Activated CD4-positive, alpha-beta memory T cell treated with anti-CD3 and anti-CD28 coated beads for 36 hours (primary cell): ENCODE measurements at places on chromosomes 6 and 20.

- DNase-seq, result no peak
Measured at GRCh38 chr6:45895569-45895968, 120.1 kb downstream of the CLIC5 start.

GRCh38 chr6:311679-312220 lies 19.5 kb downstream of the DUSP22 start:
- no peak for DNase-seq

- no peak for DNase-seq
Measured at GRCh38 chr6:159582736-159583135, 110.3 kb downstream of the SOD2 start.

GRCh38 chr20:34820805-34821578 lies 4.5 kb downstream of the NCOA6 start:
- DNase-seq, result no peak

DNA sequence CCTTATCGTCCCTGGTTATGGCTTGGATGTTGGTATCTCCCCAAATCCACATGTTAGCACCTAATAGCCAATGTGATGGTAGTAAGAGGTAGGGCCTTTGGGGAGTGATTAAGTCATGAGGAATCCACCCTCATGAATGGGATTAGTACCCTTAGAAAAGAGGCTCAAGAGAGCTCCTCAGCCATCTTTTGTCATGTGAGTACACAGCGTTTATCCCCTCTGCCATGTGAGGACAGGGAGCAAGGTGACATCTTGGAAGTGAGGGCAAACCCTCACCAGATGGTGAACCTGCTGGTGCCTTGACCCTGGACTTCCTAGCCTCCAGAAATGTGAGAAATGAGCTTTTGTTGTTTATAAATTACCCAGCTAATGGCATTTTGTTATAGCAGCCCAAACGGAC lies 16.1 kb upstream of the SIRPB2 start:
- DNase-seq, result no peak

DNA sequence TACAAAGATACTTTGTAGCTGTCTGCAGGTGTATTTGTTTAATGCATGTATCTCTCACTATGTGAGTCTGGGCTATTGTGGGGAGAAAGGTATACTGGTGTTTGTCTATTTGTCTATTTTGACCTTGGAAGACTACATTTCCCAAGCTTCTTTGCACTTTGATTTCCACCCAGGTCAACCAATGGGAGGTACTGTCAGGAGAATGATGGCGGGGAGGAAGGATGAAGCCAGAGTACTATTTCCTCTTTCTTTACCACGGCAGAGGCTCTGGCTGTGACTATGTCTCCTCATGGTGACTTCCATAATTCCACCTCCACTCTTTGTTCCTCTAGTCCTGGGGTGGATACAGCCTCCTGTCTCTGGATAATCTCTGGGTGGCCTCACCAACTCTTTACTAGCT lies 23.1 kb downstream of the LBP start:
- no peak for DNase-seq

DNA sequence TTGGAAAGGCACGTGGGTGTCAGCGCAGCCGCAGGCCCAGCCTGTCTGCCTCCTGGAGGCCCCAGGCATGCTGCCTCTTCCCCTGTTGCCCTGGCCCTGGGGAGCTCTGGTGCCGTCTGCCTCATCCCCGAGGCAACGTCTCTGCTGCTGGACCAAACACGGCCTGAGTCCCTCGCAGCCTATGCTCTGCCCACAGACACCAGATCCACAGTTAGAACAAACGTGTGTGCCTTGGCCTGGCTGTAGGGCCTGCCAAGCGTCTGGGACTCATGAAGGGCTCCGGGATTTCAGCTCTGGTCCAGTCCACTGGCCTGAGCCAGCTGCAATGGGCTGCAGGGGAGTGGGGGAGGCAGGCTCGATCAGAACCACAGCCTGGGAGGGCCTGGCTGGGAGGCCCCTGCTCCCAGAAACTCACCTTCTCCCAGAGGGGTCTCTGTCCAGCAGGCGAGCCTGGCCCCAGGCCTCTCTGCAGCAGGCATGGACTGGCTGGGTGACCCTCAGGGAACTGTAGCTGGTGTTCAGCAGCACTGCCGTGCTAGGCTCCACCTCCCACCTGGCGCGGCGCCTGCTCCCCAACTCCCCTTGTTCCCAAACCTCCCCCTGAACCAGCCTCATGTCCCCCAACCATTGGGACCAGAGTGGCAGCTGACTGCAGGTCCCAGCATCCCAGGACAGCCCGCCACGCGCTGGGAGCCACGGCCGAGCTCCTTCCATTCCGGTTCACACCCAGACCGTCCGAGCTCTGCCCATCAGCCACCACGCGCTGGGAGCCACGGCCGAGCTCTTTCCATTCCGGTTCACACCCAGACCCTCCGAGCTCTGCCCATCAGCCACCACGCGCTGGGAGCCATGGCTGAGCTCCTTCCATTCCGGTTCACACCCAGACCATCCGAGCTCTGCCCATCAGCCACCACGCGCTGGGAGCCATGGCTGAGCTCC lies 197.0 kb downstream of the DLL1 start:
- peak; percentile 7 for DNase-seq

DNA sequence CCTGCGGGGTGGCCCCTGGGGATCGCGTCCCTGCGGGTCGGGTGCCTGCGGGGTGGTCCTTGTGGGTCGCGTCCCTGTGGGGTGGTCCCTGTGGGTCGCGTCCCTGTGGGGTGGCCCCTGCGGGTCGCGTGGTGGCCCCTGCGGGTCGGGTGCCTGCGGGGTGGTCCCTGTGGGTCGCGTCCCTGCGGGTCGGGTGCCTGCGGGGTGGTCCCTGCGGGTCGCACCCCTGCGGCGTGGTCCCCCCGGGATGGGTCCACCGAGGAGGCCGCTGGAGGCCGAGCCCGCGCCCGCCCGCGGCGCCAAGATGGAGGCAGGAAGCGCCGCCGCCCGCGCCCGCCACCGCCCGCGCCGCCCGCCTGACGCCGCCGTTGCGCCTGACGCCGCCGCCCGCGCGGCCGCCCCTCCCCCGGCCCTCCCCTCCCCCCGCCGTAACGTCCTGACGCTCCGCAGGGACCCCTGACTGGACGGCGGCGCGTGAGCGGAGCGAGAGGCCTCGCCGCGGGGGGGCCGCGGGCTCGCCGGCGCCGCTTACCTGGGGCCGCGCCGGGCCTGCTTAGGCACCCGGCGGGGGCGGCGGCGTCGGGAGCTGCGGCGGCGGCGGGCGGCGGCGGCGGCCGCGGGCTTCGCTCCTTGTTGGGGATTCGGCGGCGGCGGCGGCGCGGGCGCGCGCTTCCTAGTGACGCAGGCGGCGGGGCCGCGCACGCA lies at the start of gene GMEB2:
Gene GMEB2 (minus strand): TSS at position 678 of the 705 bp plus-strand sequence. CDS start 7,704 bp downstream, outside the sequence.
- DNase-seq, result peak; percentile 79

GRCh38 chr6:132515386-132515785 lies 2.5 kb upstream of the STX7 start:
- no peak for DNase-seq

DNA sequence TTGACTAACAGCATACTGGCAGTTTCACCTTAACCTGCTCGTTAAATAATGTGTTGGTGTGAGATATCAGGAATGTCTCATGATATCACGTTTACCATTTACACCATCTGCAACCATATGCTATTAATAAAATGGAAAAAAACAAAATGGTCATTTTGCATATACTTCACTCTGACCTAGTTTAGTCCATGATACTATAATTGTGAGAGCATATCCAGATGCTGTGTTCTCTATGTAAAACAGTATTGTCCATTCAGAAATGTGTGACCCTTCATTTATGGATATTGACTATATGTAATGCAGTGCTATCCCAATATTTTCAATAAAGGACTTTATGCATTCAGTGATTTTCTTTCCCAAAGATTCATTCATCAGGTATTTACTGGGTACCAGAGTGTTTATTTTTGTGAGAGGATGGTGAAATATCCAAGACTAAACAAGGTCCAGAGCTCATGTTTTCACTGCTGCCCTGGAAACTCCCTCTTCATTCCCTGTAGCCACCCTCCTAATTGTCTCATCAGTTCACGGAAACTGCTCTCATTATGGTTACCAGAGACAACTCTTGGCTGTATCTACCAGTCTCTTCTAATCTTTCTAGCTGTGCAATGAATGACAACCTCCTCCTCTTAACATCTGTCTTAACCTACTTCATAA lies 25.7 kb upstream of the HINT3 start:
- DNase-seq, result no peak

GRCh38 chr20:19423900-19424620 lies 211.6 kb downstream of the SLC24A3 start:
- no peak for DNase-seq

DNA sequence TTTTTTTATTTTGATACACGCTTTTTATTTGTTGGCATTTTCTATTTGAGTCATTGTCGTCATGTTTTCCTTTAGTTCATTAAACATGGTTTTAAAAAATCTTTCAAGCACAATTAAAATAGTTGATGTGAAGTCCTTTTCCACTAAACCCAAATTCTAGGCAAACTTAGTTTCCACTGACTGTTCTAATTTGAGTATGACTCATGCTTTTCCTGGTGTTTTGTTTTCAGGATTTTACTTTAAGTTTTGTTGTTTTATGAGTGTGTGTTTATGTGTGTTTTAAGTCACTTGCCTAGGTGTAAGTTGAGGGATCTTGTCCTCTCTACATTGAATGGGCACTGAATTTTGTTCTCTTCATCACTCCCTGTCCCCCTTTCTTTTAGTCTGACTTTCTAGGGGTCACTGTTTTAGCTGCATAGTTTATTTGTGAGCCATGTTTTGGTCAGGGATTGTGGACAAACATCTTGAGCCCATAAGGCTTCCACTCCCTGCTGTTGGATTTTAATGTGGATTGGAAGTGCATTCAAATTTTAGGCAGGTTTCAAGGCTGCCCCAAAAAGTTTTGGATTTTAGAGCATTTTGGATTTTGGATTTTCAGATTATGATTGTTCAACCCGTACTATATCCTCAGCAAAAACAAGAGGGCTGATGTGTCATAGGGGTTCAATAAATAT lies 94.8 kb downstream of the CDYL start:
- no peak for DNase-seq

DNA sequence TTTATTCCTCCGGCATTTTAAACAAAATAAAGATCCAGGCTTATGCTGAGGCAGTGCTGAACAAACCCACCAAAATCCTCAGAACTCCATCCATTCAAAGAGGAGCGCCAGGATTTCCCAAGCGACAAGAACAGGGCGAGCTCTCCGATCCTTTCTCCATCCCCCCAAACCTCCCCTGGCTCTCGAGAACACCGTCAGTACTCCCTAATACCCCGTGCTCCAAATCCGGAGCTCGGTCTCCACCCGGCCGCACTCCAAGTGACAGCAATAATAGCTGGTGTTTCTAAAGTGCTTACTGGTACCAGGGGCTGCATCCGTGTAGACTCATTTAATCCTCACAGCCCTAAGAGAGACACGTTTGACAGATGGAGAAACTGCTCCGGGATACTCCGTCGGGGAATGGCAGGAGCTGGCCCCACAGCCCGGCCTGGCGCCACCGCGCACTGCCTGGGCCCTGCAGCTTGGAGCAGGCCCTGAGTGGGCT lies 277.1 kb upstream of the QKI start:
- DNase-seq, result no peak

DNA sequence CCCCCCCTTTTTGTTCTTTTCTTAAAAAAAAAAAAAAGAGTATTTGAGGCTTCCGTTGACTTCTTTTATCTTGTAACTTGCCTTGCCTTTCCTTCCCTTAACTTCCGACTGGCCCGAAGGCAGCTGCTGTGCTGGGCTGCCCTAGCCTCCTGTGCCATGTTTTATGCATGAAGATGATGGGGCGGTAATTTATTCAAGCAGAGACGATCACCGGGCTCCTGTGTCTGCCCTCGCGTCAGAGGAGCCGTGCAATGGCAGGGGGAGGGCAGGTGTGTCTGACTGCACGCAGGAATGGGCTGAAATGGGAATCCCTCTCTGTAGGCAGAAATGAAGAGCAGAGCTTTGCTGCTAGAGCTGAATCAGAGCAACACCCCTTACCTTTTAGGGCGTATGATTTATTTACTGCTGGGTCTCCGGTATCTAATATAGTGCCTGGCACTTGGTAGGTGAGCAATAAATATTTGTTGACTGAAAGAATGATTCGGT lies 106.3 kb upstream of the RIPOR2 start:
- DNase-seq, result peak; percentile 69

DNA sequence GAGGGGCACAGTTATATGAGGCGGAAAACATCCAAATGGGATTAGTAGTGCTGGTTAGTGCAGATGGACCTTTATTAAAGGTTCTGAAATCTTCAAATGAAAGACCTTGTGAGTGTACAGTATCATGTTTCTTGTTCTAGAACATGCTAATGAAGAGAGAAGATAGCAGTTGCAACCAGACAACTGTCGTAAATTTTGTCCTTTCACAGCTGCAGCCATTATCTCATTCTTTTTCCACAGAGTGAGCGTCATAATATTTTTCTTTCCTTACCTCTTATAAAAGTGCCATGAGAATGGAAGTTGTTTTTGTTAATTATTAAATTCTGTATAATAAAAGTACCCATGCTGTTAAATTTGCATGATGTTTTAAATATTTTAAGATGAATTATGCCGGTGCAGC lies 4.4 kb upstream of the C6orf163 start:
- DNase-seq, result no peak

- peak; percentile 87 for DNase-seq
Measured at GRCh38 chr20:354298-354977, 7.5 kb downstream of the NRSN2 start.

DNA sequence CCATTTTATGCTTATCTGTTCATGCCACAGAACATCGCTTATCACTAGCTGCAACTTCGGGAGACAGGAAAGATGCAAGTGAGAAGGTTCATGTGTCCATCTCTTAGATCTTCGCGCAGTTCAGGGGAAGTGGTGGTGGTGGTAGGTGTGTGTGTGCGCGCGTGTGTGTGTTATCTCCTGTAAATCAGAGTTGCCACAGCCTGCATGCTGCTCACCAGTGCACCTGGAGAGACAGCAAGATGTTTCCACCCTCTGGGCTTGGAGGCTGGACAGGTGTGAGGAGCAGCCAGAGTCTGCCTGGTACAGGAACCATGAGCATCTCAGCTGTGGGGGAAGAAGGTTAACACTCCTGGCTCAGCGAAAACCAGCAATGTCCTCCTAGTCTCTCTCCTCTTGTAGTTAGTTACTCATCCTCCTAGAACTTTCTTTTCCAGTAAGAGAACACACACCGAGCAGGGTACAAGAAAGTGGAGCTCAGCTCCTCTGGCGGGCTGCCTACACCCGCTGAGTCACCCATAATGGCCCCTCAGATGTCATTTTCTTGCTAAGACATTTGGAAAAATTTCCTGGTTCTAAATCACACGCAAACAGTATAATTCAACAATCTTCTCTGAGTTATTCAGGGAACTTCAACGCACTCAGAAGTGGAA lies 5.1 kb upstream of the TUBB1 start:
- peak; percentile 37 for DNase-seq

- DNase-seq, result no peak
Measured at GRCh38 chr20:33568868-33569801, 79.2 kb downstream of the CBFA2T2 start.
